ENCODE measurements at places on chromosomes 5 and 9.

DNA sequence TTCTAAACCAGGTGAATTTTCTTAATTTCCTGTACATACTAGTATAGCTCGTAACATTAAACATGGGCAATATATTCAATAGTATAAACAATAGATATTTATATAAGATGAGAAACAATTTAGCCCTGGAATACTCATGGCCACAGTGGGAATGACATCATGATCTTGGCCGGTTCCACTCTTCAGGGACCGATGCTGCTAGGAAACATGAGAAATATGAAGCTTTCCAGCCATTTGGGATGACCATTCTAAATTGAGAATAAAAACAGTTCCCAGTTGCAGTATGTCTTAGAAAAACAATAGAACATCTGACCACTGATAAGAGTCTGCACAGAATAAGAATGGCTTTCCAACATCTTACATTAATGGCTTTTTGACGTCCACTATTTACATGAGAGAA lies 33.3 kb upstream of the SLCO6A1 start:
- no peak for DNase-seq

GRCh38 chr9:6764950-6765349 lies 7.2 kb downstream of the KDM4C start:
- no peak for DNase-seq

DNA sequence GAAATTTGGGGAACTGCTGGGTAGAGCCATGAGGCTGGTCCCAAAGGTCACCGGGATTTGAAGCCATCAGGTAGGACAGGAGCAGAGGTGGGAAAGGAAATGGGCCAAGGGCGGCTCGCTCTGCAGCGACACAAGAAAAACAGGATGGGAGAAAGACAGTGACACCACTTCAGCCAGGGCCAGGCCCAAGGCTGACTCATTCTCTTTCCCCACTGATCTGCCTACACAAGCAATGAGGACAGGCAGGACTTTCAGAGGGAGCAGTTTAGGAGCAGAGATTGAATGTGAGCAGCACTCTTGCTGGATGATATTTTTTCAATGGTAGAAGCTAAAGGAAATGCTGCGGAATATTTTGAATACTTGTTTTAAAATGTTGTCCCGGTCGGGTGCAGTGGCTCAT lies 3.5 kb downstream of the RUFY1 start:
- DNase-seq, result no peak

GRCh38 chr9:4118666-4119065 lies 181.2 kb downstream of the GLIS3 start:
- no peak for DNase-seq

GRCh38 chr5:73482383-73483136 lies 15.7 kb upstream of the BTF3 start:
- no peak for DNase-seq

DNA sequence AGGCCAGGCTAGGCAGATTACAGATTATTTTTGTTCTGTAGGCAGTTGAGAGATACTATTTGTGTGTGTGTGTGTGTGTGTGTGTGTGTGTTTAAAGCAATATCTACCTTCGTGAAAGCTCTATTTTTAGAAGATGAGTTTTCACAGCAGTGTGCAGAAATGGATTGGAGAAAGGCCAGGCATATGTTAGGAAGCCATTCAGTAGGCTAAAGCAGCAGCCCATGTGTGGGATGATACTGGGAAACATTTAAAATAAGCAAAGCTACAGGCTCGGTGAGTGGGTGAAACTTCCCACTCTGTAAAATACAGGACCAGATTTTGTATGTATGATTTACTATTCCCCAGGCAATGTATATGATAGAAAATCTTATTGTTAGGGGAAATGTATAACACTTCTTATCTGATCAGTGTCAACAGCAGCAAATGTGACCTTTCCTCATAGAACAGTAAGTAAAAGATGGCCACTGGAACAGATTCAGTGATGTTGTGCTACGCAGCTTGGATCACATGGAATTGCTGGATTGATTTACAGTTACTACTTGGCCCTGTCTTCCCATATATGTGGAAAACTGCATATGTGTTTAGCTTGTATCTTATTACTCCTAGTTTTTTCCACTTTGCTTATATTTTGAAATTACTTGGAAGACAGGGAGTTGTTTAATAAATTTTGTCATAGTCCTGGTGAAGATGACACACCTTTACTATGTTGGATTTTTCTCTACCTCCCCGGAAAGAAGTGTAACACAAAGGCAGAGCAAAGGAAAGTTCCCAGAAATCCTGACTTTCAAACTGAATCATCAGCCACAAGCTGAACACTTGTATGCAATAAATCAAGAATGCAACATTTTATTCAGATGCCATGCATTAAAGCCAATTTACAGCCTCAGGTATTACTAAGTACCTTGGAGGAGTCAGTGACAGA lies 1077.7 kb upstream of the SEMA6A start:
- DNase-seq, result no peak

GRCh38 chr5:107126341-107126740 lies 544.4 kb downstream of the EFNA5 start:
- no peak for DNase-seq

GRCh38 chr9:108972186-108972585 lies 38.0 kb downstream of the ABITRAM start:
- no peak for DNase-seq

DNA sequence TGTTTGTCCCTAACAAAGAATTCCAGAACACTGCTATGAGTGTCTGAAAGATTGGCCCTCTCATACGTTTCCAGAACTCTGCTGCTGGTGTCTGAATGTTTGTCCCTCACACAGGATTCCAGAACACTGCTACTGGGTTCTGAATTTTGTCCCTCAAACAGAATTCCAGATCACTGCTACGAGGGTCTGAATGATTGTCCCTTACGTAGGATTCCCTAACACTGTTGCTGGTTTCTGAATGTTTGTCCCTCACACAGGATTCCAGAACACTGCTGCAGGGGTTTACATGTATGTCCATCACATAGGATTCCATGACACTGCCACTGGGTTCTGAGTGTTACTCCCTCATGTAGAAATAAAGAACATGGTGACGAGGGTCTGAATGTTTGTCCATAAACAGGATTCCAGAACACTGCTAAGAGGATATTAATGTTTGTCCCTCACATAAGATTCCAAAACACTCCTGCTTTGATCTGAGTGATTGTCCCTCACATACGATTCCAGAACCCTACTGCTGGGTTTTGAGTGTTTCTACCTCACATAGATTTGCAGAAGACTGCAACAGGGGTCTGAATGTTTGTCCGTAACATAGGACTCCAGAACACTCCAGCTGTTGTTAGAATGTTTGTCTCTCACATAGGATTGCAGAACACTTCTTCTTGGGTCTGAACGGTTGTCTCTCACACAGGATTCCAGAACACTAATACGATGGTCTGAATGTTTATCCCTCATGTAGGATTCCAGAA lies 214.4 kb downstream of the FOXD4L6 start:
- DNase-seq, result no peak

DNA sequence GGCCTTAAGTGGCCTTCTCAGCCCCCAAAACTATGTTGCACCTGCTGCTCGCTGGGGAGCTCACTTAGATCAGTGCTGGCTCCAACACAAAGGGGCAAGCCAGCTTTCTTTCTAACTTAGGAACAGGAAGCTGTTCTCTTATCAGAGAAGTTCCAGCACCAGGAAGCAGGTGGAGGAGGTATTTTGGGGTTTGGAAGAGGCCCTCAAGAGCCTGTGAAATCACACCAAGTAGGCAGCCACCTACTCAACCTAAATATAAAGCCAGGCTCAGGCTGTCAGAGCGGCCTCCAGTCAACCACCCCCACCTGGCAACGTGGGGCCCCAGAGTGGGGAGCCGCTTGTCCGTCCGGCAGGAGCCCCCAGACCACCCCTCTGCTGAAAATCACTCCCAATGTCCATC lies 152.8 kb downstream of the OLFM1 start:
- no peak for DNase-seq

GRCh38 chr9:115025721-115026120 lies 92.2 kb downstream of the TNC start:
- no peak for DNase-seq

GRCh38 chr9:137535120-137535428 lies 15.1 kb downstream of the PNPLA7 start:
- DNase-seq, result no peak

GRCh38 chr5:159560088-159560487 lies 229.8 kb upstream of the IL12B start:
- DNase-seq, result no peak

DNA sequence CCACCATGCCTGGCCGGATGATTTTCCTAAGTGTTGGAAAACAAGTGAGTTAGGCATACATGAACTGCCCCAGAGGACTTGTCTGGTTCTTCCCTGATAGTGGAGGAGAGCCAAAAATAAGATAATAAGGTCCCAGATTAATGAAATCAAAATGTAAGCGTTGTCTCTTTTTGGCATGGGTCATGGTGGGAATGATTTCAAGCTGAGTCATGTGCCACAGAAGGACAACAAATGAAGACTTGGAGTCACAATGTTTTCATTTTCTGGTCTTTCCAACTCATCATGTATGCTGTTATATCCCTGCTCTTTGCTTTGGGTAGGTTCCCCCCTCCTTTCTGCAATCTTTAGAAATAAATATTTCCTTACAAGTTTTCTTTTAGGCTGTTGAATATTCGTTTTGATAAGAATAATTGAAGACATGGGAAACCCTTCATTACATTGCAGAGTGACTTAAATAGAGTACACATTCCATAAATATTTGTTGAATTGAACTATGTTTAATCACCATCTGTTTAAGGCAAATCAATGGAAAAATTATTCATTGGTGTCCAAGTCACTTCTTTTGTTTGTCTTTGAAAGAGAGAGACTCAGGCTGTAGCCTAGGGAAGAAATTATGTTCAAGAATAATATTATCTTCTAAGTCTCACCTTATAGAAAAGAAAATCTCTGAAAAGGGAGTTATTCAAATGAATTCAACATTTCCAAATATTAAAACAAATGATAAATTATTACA lies 196.3 kb downstream of the CSNK1G3 start:
- DNase-seq, result no peak

GRCh38 chr5:136033848-136034247 lies 5.1 kb downstream of the TGFBI start:
- no peak for DNase-seq

DNA sequence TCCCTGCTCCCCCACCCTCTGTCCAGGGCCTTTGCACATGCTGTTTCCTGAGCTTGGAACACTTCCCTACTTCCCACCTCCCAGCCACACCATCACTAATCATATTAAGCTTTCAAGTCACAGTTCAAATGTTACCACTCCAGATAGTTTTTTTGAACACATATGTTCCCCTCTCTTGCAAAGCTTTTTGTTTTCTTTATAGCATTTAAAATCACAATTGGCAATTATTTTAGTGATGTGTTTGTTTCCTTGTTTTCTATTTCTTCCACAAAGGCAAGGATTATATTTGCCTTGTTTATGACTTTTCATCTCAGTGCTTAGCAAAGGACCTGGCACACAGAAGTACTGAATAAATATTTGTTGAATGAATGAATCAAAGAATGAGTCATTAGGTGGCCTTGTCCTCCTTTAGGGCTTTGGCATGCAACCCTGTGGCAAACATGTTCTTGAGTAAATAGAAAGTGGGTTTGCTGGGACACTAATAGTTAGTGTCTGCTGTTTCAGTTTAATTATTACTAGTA lies 386.8 kb downstream of the FGF10 start:
- DNase-seq, result no peak

GRCh38 chr5:135643881-135644766 lies 65.3 kb upstream of the CXCL14 start:
- DNase-seq, result no peak

DNA sequence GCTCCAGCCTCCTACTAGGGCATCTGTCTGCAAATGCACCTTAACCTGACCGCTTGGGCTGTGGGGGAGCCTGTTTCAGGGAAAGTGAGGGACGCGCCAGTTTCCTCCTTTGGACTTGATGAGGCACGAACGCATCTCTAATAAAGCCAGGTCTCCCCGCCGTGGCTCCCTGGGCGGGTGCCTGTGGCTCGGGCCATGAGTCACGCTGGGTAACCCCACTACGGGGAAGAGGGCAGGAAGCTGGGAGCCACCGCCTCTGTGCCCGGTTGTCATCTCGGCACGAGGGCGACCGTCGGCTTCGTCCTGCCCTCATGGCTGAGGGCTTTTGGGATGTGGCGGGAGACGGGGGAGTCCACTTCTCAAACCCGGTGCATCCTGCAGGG lies 12.1 kb downstream of the NOTCH1 start:
- no peak for DNase-seq

GRCh38 chr9:80871596-80871995 lies 817.8 kb downstream of the TLE1 start:
- no peak for DNase-seq

- DNase-seq, result no peak
Observed at GRCh38 chr5:142862594-142862993, 92.4 kb downstream of the ARHGAP26 start.

DNA sequence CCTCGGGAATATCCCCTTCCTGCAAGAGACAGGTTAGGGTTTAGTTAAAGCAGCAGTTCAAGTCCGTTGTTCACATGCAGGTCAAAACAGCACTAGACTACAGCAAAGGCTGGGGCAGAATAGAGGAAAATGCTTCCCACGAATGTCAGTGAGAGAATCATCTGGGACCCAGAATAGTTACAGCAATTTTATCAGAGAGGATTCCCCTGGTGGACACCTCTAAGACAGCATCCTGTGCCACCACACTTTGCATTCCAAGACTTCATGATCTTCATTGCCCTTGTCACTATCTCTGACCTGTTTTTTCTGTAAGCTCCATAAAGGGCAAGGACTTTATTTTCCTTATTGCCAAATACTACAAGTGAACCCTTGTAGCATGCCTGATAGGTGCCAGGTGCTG lies 12.9 kb downstream of the GRXCR2 start:
- DNase-seq, result no peak
